ENCODE measurements at places on chromosomes 12 and 14.

GRCh38 chr12:109052097-109052413 lies 321 bp upstream of the USP30 start:
- no peak for DNase-seq

DNA sequence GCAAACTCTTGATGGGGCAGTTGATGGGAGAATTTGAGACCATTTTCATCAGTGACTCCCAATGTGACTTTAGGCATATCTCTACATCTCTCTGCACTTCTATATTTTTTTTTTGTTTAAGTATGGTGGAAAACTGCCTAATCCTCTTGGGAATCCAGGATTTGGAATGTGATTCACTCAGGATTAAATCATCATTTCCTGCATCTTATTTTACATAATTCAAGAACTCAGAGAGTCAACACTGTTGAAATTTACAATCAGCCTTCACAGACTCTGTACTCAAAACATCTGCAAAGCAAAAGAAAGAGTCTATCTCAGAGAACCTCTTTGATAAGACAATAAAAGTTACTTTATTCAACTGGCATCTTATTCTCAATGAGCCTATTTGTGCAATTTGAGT lies 260.7 kb upstream of the NOS1 start:
- DNase-seq: no peak

- DNase-seq: no peak
Measured at GRCh38 chr12:31533470-31533869, 57.5 kb downstream of the DENND5B start.

- no peak for DNase-seq
Measured at GRCh38 chr14:102373110-102373509, 10.4 kb downstream of the TECPR2 start.

GRCh38 chr12:49967042-49967776 lies 5.5 kb downstream of the AQP5 start:
- peak; percentile 95 for DNase-seq

DNA sequence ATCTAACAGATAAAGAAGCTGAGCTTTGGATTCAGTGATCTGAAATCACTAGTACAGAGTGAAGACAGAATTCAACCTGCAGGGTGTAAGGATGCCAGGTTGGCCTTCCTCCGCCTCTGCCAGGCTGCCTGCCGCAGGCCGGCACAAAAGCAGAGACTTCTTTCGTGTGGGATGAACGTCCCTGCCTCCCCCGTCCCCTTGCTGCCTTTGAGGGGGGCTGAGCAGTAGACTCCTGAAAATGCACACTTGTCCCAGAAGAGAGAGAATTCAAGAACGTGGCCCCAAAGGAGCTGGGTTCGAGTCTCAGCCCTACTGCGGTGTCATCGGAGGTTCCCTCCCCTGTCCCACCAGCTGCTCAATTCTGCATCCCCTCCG lies 154.3 kb downstream of the BCL11B start:
- DNase-seq: no peak

DNA sequence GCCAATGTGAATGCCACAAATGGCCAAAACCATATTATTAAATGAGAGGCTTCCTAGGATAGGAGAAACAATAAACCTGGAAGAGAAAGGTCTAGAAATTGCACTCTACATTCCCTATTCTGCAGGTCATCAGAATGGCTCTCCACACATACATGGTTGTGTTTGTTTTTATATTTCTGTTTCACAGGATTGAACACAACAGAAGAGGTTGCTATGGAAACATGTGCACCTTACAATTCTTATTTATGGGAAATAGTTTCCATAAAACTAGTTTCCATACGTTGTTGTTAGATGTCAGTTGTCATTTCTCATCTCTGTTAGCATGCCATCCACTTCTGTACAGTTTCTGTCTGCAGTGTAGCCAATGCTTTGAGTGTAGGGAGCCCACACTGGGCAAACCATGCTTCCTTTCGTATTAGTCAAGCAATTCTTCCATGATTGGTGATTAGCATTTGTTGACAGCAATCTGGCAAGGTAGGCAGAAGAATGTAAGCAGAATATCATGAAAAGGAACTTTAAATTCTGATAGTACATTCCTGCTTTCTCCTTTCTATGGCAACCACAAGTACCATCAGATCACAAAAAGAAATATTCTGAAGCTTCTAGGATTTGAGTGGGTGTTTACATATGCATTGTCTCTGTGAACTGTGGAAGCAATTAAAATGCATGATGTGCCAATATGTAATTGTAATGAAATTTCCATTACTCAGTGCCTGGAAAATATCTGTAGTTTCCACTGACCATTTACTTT lies 141.6 kb upstream of the AVPR1A start:
- DNase-seq: no peak

DNA sequence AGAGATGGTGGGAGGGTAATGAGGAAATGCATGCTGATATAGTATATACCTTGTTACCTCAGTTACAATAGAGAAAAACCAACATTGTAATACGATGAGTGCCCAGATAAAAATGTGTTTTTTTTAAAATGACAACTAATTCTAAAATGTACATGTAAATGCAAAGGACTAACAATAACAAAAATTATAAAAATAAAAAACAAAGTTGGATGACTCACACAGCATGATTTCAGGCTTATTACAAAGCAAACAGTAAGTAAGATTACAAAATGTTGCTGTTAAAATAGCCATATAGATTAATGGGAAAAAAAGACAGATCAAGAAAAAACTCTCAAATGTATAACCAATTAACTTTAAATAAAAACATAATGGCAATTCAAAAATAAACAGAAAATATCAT lies 1099.4 kb downstream of the FSCB start:
- no peak for DNase-seq

GRCh38 chr12:10220398-10221077 lies 7.9 kb downstream of the GABARAPL1 start:
- DNase-seq: no peak

GRCh38 chr12:1611803-1612572 lies 17.0 kb upstream of the WNT5B start:
- DNase-seq: no peak

- no peak for DNase-seq
Measured at GRCh38 chr12:59186451-59186850, 266.1 kb upstream of the LRIG3 start.

Measured in activated naive CD4-positive, alpha-beta T cell treated with anti-CD3 and anti-CD28 coated beads, Interleukin-2, amount 10 ng/mL, durations not matched to agents 7 days and 5 days (primary cell).